Neural progenitor cell (in vitro differentiated cells): ENCODE measurements at places on chromosomes 6 and 20.

- H3K36me3 ChIP-seq, result no peaks in the 10 kb centered on the region
- no peaks in the 10 kb centered on the region for H3K27me3 ChIP-seq
- no peak overlapping the region for H3K27ac ChIP-seq
Observed at GRCh38 chr20:9916761-9917160, 77.9 kb upstream of the PAK5 start.

- DNase-seq, result no peak
- H3K4me3 ChIP-seq, result no peak overlapping the region
- H3K4me1 ChIP-seq, result peaks cover 5% of the 10 kb centered on the region
- peaks cover 64% of the 10 kb centered on the region for H3K27me3 ChIP-seq
Observed at GRCh38 chr20:1187605-1188171, 2.9 kb upstream of the TMEM74B start.

- DNase-seq, result no peak
- no peak overlapping the region for H3K4me3 ChIP-seq
- no peaks in the 10 kb centered on the region for H3K4me1 ChIP-seq
- H3K27me3 ChIP-seq, result no peaks in the 10 kb centered on the region
- no peaks in the 10 kb centered on the region for H3K36me3 ChIP-seq
Observed at GRCh38 chr20:11553603-11554002, 364.1 kb upstream of the BTBD3 start.

DNA sequence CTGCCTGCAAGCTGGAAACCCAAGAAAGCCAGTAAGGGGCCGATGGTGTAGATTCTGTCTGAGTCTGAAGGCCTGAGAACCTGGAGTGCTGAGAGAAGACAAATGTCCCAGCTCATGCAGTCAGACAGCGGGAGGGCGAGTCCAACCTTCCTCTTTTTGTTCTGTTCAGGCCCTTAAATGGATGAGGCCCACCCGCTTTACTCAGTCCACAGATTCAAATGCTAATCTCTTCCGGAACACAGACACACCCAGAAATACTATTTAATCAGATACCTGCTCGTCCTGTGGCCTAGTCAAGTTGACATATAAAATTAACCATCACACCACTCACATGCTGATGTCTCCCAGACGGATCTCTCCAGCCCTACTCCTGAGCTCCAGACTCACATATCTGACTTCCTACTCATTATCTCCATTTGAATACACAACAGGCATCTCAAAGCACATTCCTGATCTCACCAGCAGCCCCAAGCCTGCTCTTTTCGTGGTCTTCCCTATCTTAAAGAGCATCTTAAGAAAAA is 26.7 kb upstream of the SRC start:
- H3K4me3 ChIP-seq, result no peak overlapping the region
- H3K27me3 ChIP-seq, result no peaks in the 10 kb centered on the region
- peak overlapping the region; percentile 84 for H3K27ac ChIP-seq

DNA sequence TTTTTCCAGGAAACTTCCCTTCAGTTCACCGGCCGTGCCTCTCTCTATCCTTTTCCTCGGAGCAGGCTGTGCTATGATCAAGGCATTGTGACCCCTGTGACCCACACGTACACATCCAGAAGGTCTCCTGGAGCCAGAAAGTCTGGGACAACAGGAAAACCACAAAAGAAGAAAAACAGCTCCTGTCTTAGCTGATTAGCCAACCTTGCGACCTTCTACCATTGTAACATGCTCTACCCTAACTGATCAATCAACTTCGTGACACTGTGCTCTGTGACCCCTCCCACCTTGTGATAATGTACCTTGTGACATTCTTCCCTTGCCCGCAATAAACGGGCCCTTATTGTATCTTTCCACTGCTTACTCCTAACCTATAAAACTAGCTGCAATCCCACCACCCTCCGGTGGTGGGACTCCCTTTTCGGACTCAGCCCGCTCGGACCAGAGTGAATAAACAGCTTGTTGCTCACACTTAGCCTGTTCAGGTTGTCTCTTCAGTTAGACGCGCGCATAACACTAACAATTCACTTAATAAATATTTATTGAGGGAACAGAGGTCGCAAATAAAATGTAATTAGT is 24.2 kb downstream of the ZNF311 start:
- no peaks in the 10 kb centered on the region for H3K36me3 ChIP-seq
- peaks cover 10% of the 10 kb centered on the region for H3K4me1 ChIP-seq
- H3K27me3 ChIP-seq, result peaks cover 44% of the 10 kb centered on the region
- H3K27ac ChIP-seq, result no peak overlapping the region
- DNase-seq, result peak; percentile 92

GRCh38 chr20:32505723-32506473 is 79.2 kb downstream of the NOL4L start:
- DNase-seq, result no peak
- no peaks in the 10 kb centered on the region for H3K36me3 ChIP-seq
- H3K27me3 ChIP-seq, result no peaks in the 10 kb centered on the region
- H3K27ac ChIP-seq, result no peak overlapping the region
- H3K4me1 ChIP-seq, result peaks cover 15% of the 10 kb centered on the region

DNA sequence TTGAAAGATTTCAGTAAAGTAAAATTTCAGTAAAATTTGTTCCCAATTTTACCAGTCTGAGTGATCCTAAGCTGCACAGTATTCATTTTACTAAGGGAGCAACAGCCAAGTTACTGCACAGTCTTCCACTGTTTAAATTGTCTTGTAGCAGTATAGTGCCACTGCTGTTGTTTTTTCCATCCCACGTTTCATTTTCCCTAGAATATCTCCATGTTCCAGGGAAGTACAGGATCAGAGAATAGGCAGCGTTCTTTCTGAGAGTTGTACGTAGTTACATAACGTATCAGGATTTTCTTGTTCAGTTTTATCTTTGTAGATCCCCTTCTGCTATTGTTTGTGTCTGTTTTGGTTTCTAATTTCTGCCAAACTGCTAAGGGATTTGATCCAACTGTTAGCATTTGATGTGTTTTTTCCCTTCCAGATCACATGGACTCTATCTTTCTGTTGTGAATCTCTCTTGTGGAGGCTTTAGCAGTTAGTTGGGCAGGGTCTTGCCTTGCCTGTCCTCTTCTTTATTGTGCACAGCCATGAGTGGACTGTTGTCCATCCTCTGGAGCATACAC is 38.4 kb downstream of the BCKDHB start:
- H3K4me1 ChIP-seq, result no peaks in the 10 kb centered on the region
- H3K27me3 ChIP-seq, result no peaks in the 10 kb centered on the region
- no peak overlapping the region for H3K4me3 ChIP-seq
- no peaks in the 10 kb centered on the region for H3K36me3 ChIP-seq
- no peak overlapping the region for H3K27ac ChIP-seq

DNA sequence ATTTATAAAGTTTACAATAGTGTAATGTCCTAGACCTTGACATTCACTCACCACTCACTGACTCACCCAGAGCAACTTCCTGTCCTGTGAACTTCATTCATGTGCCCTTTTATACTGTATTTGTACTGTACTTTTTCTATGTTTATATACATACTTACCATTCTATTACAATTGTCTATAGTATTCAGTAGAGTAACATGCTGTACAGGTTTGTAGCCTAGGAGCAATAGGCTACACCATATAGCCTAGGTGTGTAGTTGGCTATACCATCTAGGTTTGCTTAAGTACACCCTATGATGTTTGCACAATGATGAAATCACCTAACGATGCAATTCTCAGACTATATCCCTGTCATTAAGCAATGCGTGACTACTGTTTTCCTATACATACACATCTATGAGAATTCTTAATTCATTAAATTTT is 17.5 kb downstream of the EDEM2 start:
- no peaks in the 10 kb centered on the region for H3K36me3 ChIP-seq
- no peaks in the 10 kb centered on the region for H3K4me1 ChIP-seq
- DNase-seq, result no peak
- no peak overlapping the region for H3K4me3 ChIP-seq
- H3K27ac ChIP-seq, result no peak overlapping the region
- no peaks in the 10 kb centered on the region for H3K27me3 ChIP-seq

GRCh38 chr20:35837577-35838195 is 65.9 kb downstream of the PHF20 start:
- no peak overlapping the region for H3K27ac ChIP-seq
- peaks cover 5% of the 10 kb centered on the region for H3K36me3 ChIP-seq
- no peaks in the 10 kb centered on the region for H3K27me3 ChIP-seq
- no peak overlapping the region for H3K4me3 ChIP-seq
- H3K4me1 ChIP-seq, result no peaks in the 10 kb centered on the region

- H3K4me1 ChIP-seq, result peaks cover 4% of the 10 kb centered on the region
- no peaks in the 10 kb centered on the region for H3K36me3 ChIP-seq
Observed at GRCh38 chr6:158832026-158832425, 12.9 kb upstream of the EZR start.

DNA sequence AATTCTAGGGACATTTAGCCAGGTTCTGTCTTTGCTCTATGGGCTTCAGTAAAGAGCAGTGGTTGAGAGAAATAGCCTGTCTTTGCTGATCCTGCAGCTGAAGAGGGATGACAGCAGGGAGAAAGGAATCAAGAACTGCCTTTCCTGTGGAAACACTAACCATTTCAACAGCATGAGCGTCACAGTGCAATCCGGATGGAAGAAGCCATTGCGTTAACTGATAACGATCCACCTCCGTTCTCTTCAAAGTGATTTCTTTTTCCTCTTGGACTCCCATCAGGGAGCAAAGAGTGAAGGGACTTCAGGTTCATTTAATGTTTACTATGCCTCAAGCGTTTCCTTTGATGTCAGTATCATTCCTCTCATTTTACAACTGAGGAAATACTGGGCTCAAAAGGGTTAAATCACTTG is 35.2 kb upstream of the EEF1E1 start:
- H3K4me1 ChIP-seq, result peaks cover 5% of the 10 kb centered on the region
- no peak for DNase-seq
- no peaks in the 10 kb centered on the region for H3K36me3 ChIP-seq

DNA sequence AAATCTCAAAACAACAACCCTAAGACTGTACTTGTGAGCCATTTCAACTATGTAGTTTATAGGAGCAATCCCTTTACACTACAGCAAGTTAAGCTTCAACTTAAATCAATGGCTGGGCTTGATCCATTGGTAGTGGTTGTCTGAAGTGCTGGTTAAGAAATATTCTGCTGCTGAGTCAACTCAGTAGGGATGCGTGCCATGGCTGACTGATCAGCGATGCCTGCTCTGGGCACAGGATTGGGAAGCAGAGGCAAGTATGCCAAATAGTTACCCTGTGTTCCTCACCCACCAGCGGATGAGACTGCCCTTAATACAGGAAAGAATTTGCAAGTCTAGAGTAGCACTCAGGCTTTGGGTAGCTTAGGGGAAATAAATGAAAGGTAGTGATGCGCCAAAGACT is 41.5 kb downstream of the GCM1 start:
- H3K4me1 ChIP-seq, result no peaks in the 10 kb centered on the region
- DNase-seq, result no peak
- H3K27ac ChIP-seq, result no peak overlapping the region
- no peaks in the 10 kb centered on the region for H3K36me3 ChIP-seq

GRCh38 chr6:109062767-109063352 is 31.8 kb downstream of the SESN1 start:
- H3K27ac ChIP-seq, result no peak overlapping the region
- H3K27me3 ChIP-seq, result no peaks in the 10 kb centered on the region
- DNase-seq, result no peak
- H3K4me3 ChIP-seq, result no peak overlapping the region

DNA sequence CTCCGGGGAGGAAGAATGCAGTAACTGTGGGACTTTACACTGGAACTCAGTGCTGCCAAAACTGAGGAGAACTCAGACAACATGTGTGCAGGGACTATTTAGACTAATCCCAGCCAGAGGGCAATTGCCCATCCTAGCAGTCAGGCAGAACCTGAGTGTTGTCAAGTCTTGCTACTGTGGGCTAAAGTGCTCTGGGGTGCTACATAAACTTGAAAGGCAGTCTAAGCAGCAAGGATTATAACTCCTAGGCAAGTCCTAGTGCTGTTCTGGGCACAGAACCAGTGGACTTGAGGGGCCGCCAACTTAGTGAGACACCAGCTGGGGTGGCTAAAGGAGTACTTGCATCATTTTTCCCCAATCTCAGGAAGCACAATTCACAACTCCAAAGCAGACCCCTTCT is 363.8 kb upstream of the PTCHD4 start:
- H3K4me3 ChIP-seq, result no peak overlapping the region
- no peaks in the 10 kb centered on the region for H3K4me1 ChIP-seq
- H3K27me3 ChIP-seq, result no peaks in the 10 kb centered on the region
- H3K36me3 ChIP-seq, result no peaks in the 10 kb centered on the region

DNA sequence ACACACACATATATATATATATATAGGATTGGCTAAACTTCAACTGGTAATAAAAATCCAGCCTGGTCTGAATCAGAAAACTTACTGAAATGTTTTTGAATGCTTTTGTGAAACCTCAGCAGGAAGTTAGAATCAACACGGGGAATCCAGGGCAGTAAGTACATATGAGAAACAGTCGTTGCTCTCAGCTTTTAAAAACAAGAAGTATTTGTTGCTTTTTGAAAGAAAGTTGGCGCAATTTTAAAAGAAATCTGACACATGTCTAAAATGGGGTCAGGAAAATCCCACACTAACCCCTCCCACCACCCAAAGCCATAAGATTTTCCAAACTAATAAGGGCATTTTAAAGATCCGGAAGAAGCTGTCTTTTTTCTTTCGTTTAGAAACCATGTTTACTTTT is 11.5 kb upstream of the CCDC170 start:
- H3K4me3 ChIP-seq, result no peak overlapping the region
- H3K27me3 ChIP-seq, result no peaks in the 10 kb centered on the region
- H3K27ac ChIP-seq, result no peak overlapping the region
- no peaks in the 10 kb centered on the region for H3K4me1 ChIP-seq

GRCh38 chr6:134551245-134551960 is 233.5 kb upstream of the SGK1 start:
- no peak overlapping the region for H3K27ac ChIP-seq
- no peak for DNase-seq
- no peak overlapping the region for H3K4me3 ChIP-seq

DNA sequence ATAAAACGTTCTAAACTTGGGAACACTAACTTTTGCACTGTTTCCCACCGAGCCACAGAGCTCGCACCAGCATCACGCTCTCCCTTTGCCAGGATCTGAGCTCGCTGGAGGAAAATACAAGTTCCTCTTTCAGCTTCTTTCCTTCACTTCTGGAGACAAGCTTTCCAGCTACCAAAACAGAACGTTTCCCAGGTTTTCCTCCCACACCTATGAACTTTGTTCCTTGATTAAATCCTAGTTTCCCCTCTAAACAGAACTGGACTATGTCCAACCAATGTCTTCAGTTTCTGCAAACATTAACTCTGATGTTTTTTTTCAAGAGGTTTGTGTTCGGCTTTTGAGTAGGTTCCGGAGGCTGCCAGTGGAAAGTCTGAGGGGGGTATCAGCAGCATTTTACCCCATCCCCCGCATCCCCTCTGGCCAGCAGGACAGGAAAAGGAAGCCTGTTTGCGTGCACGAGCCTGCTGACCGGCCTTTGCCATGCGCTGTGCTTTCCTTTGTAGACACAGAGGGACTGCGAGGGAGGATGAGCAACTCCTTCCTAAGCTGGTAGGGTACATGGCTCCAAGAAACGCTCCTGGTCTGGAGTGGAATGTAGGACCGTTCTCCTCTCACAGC is 135.5 kb downstream of the LY86 start:
- H3K4me3 ChIP-seq, result no peak overlapping the region
- no peaks in the 10 kb centered on the region for H3K27me3 ChIP-seq
- DNase-seq, result no peak
- H3K36me3 ChIP-seq, result no peaks in the 10 kb centered on the region
- peaks cover 33% of the 10 kb centered on the region for H3K4me1 ChIP-seq

GRCh38 chr20:41005361-41005729 is 23.3 kb upstream of the TOP1 start:
- no peaks in the 10 kb centered on the region for H3K36me3 ChIP-seq
- no peaks in the 10 kb centered on the region for H3K27me3 ChIP-seq
- no peak overlapping the region for H3K4me3 ChIP-seq
- H3K4me1 ChIP-seq, result no peaks in the 10 kb centered on the region
